Activated T-helper 1 cell treated with anti-CD3 and anti-CD28 coated beads, Interleukin-2, amount 50 U/mL, for 16 hours (primary cell): ENCODE measurements at places on chromosomes 5 and 9.

DNA sequence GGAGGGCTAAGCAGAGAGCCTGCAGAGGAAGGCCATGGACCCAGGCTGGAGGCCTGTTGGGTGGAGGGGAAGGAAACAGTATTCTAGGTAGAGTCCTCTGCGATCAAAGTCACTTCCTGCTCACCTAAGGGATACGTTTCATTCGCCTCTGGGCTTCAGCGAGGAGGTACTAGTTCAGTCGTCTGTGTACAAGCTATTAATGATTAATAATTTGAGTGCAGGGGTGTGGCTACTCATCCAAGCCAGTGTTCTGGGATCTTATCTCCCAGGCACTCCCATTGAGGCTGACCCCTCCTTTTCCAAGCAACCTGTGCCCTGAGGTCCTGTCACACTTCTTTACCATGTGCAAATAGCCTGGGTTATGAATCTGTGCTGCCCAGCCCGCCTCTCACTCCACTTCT is 25.2 kb downstream of the RALGPS1 start:
- no peak for DNase-seq

DNA sequence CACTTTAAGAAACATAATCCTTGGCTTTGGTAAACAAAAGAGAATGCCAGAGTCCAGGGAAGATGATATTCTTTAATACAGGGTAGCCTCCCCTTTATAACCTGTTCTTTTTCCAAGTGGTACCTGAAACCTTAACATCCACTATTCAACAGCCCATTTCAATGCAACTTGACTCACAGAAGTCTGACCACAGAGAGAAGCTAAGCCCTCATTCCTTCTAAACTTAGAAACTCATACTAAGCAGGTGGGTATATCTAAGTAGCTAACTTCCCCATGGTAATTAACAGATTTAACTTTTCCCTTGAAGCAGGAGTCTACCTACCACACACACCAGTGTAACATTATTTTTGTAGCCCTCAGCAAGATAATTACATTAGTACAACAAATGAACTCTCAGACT is 91.9 kb downstream of the CEMIP2 start:
- DNase-seq = no peak

- DNase-seq = no peak
Observed at GRCh38 chr5:179312557-179313235, 32.6 kb downstream of the ADAMTS2 start.

GRCh38 chr5:82208371-82208770 is 69.8 kb downstream of the RPS23 start:
- DNase-seq = no peak

- no peak for DNase-seq
Observed at GRCh38 chr9:93670208-93671019, 94.0 kb downstream of the PHF2 start.

DNA sequence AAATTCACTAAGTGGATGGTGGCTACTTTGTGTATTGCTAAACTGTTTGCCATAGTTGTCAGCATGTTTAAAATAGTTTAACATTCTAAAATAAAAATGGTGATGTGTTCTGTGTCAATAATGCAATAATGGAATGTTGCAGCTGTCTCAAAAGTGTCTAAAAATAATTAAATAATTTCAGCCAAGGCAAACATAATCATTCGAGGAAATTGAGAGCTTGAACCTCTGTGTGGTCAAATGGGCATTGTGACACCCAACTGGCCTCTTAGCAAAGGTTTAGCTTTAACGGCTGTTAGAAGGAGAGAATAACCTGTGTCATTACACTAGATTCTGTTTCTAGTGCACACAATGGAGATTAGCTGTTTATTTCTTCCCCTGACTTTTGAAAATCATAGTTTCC is 278.5 kb downstream of the TMEM167A start:
- no peak for DNase-seq

GRCh38 chr5:132595624-132596023 is 38.8 kb downstream of the RAD50 start:
- DNase-seq = no peak

- DNase-seq = no peak
Observed at GRCh38 chr5:139670369-139671095, 22.4 kb downstream of the CXXC5 start.

GRCh38 chr5:108521841-108522506 is 140.1 kb upstream of the FBXL17 start:
- no peak for DNase-seq

- no peak for DNase-seq
Observed at GRCh38 chr5:80591352-80591751, 21.3 kb upstream of the ANKRD34B start.

- no peak for DNase-seq
Observed at GRCh38 chr9:111852291-111852690, 44.3 kb upstream of the UGCG start.

DNA sequence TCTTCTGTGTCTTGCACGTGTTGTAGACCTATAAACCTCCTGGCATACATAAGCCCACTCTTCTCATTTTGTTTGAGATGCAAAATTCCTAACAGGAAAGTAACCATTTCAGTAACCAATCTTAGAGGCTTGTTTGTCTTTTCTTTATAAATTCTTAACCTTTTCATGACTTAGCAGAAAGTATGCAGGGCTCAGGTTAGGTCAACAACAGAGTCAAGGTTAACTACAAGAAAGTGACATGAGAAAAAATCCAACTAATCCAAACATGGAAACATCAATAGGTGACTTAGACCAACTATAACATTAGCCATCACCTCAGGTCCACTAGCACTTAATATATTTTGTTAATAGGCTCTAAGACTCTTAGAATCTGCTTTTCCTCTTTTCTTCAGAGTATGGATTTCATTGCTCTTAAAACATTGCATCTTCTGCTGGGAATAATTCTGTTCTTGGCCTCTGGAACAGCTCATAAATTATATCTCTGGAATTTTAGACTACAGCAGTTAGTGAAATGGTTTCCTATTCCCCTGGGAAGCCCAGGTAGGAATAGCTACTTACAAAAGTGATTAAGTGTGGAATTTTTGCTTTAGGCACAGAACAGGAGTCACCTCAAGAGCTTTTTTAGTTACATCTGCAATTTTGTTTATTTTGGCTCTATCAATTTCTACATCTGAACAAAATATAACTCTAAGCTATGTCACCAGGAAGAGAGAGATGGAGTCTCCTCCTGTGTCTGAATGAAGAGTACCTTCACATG is 155.3 kb upstream of the ANKRD55 start:
- no peak for DNase-seq

GRCh38 chr5:133827011-133827410 is 141.4 kb downstream of the C5orf15 start:
- no peak for DNase-seq

DNA sequence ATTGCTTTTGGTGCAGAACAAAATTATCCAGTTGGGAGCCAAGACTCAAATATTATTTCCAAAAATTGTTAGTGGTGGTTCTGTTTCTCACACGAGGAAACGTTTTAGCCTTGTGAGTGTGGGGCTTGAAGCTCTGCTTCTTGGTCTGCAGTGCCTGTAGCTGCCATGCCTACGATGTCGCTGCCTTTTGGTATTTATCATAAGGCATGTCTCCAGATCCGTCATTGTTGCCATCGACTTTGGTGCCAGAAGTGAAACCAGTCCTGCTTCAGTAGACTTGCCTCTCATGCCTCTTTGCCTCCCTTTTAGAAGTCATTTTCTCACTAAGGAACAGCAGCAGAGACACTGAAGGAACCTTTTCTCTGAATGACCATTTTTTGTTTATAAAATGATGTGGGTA is 29.7 kb upstream of the CATSPER3 start:
- DNase-seq = no peak

DNA sequence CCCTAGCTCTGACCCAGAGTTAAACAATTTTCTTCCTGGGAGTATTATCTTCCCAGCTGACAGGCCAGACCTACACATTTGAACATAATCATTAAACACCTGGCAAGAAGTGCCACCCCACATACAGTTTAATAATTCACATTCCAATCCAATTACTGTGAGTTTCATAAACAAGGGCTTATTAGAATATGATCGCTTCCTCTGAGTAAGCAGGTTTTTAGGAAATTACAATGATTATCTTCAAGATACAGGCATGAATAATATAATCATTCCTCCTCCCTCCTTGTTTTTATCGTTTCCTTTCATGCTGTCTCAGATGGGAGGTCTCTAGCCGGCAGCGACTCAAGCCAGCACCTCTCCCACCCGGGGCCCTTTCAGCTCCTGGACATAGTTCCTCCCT is 15.8 kb upstream of the KIF4B start:
- no peak for DNase-seq
